Adrenal gland (tissue), 19 donors: ENCODE measurements at places on chromosomes 1 and 21. TPM values are rescaled to one million over a fixed set of nuclear protein-coding genes. Genes with fewer than 3 reads are reported as not detected.

Gene ANGPTL3
- total RNA-seq = not detected

Gene CFHR1
- not detected for total RNA-seq

Gene LCE2A
- total RNA-seq = not detected

DNA sequence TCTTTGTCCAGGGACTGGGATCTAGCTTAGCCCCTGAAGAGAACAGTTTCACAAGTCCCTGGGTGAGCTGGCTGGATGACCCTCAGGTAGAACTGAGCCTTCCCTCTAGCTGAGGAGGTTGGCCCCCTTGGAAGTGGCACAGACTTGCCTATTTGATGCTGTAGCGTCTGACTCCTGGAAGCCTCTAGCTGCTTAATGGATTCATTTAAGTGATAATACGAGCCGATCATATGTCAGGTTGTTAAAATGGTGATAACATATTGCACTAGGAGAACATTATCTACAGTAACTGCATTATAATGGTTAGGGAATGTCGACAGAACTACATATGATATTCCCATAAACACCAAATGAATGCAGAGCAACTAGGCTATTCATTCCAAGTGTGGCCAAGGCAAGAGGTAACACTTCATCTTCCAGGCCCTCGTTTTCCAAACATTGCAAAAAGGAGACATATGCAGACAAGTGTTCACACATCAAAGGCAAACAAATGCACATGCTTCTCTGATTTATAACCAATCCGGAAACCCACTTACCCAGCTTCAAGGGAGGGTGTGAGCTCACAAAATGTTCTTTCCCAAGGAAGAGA, 340.1 kb upstream of the PLXNA2 start:
- H3K27me3 ChIP-seq = no peaks in the 10 kb centered on the region
- DNase-seq = no peak
- no peak overlapping the region for H3K27ac ChIP-seq
- no peaks in the 10 kb centered on the region for H3K36me3 ChIP-seq

DNA sequence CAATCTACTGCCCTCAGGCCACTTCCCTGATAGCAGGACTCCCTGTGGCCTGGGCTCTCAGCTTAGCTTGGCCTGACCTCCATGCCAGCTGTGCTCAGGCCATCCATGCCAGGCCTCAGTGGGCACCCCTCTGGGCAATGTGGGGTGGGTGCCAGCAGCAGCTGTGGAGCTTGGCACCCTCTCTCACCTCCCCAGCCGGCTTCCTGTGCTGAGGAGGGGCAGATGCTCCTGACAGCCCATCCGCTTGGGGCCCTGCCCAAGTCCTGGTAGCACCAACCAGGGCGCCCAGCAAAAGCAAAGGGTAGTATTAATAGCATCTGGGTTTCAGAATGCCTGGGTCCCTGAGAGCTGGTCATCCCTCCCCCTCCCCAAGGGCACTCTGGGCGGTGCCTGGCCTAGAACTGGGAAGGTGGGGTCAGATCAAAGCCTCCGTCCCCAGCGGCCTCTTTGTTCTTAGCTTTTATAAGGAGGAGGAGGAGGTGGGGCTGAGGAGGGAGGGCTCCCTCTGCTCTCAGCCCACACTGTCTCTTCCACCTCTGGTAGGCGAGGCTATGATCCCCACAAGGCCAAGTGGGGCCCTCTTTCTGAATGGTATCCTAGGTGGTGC, 6.1 kb downstream of the EFNA4 start:
- no peaks in the 10 kb centered on the region for H3K36me3 ChIP-seq
- no peak overlapping the region for H3K4me3 ChIP-seq
- peaks cover 13% of the 10 kb centered on the region for H3K4me1 ChIP-seq
- no peak overlapping the region for H3K27ac ChIP-seq

GRCh38 chr1:13829152-13829769, 129.3 kb downstream of the PRDM2 start:
- no peaks in the 10 kb centered on the region for H3K27me3 ChIP-seq
- H3K4me3 ChIP-seq = no peak overlapping the region
- H3K27ac ChIP-seq = no peak overlapping the region
- H3K4me1 ChIP-seq = no peaks in the 10 kb centered on the region

- peak overlapping the region; percentile 94 for H3K4me3 ChIP-seq
- H3K4me1 ChIP-seq = peaks cover 38% of the 10 kb centered on the region
- no peaks in the 10 kb centered on the region for H3K36me3 ChIP-seq
- H3K27ac ChIP-seq = no peak overlapping the region
Observed at GRCh38 chr1:32962248-32962896, 2.2 kb downstream of the RNF19B start.

DNA sequence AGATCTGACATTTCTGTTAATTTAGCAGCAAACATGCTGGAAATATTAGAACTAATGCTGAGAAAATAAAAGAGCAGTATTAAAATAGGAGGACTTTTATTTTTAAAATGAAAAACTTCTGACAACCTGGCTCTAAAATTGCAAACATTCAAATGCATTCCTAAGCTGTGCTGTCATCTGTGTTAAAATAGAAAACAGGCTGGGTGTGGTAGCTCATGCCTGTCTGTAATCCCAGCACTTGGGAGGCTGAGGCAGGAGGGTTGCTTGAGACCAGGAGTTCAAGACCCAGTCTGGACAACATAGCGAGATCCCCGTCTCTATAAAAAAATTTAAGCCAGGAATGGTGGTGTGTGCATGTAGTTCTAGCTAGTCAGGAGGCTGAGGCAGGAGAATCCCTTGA, 44.6 kb downstream of the MIGA1 start:
- DNase-seq = peak; percentile 55
- no peaks in the 10 kb centered on the region for H3K4me1 ChIP-seq
- H3K27ac ChIP-seq = no peak overlapping the region

DNA sequence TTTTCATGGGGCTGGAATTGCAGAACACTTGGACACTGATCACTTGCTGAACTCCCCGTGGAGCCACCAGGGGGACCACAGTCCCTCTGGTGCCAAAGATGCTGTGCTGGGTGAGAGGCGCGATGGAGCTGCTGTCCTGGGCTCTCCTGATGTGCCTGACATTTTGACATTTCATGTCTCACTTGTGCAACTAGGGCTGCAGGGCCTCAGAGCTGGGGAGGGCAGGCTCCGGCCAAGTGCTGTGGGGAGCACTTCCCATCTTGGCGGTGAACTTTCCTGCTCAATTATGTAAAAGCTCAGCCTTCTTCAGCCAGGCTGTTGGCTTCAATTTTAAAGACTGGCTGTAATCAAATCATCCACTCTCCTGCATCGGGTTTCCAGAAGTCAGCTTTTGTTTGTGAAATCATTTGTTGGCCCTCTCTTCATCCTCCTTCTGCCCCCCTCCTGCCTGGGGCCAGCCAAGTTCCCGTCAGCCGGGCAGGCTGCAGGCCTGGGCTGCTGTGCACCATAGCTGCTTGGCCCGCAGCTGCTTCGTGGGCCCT, 36.8 kb downstream of the KCNAB2 start:
- no peaks in the 10 kb centered on the region for H3K36me3 ChIP-seq
- H3K27ac ChIP-seq = no peak overlapping the region
- no peak for DNase-seq
- no peaks in the 10 kb centered on the region for H3K4me1 ChIP-seq

DNA sequence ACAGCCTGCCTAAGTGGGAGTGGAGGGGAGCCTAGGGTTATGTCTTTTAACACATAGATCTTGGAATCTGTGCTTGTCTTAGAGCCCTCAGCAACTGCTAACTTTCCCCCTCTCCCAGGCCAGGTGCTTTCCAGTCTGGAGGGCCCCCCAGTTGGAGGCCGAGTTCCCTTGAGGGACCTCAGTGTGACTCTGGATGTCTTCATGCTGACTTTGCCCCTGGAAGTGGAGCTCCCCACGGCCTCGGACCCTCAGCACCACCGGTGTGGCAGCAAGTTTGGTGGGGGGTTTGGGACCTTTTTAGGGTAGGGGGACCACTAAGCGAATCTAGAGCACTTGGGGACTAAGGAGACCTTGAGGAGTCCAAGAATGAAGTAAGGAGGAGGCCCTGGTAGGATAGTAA, 22.9 kb downstream of the HYI start:
- no peak overlapping the region for H3K4me3 ChIP-seq
- H3K27ac ChIP-seq = no peak overlapping the region
- H3K36me3 ChIP-seq = peaks cover 90% of the 10 kb centered on the region
- H3K27me3 ChIP-seq = no peaks in the 10 kb centered on the region
- no peak for DNase-seq
- no peaks in the 10 kb centered on the region for H3K4me1 ChIP-seq

- no peaks in the 10 kb centered on the region for H3K4me1 ChIP-seq
- no peak for DNase-seq
- H3K27me3 ChIP-seq = no peaks in the 10 kb centered on the region
- no peaks in the 10 kb centered on the region for H3K36me3 ChIP-seq
- no peak overlapping the region for H3K4me3 ChIP-seq
Observed at GRCh38 chr1:185819798-185820197, 85.6 kb downstream of the HMCN1 start.

DNA sequence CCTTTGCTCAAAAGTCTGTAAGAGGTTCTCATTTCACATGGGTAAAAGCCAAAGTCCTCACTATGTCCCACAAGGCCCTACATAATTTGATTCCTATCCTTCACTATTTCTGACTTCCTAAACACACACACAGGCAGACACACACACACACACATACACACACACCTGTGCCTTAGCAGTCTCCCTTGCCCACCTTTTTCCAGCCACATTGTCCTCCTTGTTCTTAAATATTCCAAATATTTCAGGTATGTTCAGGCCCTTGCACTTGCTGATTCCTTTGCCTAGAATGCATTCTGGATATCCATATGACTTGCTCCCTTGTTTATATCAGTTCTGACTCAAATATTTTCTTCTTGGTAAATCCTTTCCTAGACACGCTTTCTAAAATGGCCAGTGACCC, 54.6 kb downstream of the NTNG1 start:
- H3K27me3 ChIP-seq = no peaks in the 10 kb centered on the region
- no peaks in the 10 kb centered on the region for H3K36me3 ChIP-seq
- no peak overlapping the region for H3K4me3 ChIP-seq
- H3K4me1 ChIP-seq = no peaks in the 10 kb centered on the region
- no peak overlapping the region for H3K27ac ChIP-seq
